ENCODE measurements at places on chromosomes 7 and 10.

GRCh38 chr10:34522546-34522945, 292.6 kb downstream of the PARD3 start:
- DNase-seq = peak; percentile 6

- DNase-seq = no peak
These were observed 136.0 kb downstream of the GALNT17 start for GRCh38 chr7:71267734-71268469.

- no peak for DNase-seq
These were observed 86.4 kb downstream of the CDK6 start for GRCh38 chr7:92749832-92750446.

DNA sequence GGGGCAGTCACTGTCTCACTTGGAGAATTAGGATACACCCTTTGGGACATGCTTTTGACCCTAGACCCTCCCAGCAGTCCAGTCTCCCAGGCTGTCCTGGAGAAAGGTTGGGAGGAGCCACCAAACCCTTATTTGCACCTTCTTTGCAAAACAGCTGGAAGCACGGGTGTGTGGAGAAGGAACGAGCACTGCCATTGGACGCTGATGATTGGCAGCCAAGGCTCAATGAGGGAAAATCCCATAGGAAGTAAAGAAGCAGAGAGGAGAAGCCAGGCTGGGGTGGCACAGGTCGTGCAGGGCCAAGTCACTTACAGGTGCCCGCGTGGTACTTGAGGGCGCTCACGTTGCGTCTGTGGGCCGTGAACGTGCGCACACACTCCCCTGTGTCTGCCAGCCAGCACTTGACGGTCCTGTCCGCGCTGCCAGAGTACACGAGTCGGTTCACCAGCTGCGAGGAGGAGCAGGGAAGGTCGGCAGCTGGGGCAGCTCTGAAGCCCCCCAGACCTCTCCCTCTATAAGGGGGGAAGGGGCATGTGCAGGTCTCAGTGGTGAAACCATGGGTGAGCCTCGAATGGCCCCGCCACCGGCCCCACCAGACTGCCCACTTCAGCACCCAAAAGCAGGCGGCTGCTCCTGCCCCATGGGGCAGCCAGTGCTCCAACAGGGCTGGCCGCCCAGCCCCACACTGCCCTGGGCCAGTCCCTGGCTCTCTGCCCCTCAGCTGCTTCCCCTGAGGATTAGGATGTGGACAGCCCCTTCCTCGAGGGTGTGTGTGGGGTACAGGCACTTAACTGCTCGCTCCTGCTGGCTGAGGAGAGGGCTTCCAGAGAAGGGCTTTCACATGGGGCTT, 24.8 kb downstream of the WDR86 start:
- DNase-seq = peak; percentile 6

- no peak for DNase-seq
These were observed 134.4 kb upstream of the AGK start for GRCh38 chr7:141416650-141417270.

DNA sequence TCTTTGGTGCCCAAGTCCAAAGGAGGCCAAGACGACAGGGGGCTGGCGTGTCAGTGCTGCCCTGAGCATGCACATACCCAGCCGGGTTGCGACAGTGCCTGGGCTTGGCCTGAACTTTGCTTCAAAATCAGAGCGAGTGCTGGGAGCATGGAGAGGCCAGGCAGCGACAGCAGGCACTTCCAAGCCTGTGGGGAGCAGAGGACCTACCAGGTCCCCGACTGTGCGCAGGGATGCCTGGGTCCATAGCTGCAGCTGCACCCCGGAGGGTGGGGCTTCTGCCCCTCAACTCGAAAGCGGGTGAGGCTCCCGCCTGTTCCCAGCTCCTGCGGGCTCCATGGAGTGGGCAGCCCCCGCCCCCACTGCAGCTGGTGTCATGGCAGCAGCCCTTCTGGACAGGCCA, 79.1 kb downstream of the HDAC9 start:
- DNase-seq = no peak

DNA sequence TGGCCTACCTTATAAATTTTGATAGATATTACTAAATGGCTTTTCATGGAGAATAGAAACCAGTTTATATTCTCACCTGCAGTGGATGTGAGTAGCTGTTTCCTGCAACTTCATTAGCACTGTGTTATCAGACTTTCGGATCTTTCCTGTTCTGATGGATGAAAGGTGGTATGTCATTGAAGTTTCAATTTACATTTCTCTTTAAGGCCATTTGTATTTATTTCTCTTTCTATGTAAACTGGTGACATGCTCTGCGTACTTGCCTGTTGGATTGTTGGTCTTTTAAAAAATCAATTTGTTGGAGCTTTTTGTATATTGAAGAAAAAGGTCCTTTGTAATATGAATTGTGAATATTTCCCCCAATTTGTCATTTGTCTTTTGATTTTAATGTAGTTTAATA, 95.8 kb upstream of the STRIP2 start:
- DNase-seq = no peak

- DNase-seq = no peak
These were observed 145.7 kb downstream of the PAXIP1 start for GRCh38 chr7:154857240-154857639.

GRCh38 chr10:69974551-69975155, 78.0 kb upstream of the MACROH2A2 start:
- DNase-seq = peak; percentile 76

GRCh38 chr10:42637142-42637541, 1.2 kb downstream of the ZNF33B start:
- no peak for DNase-seq

- no peak for DNase-seq
These were observed 38.7 kb upstream of the NRBF2 start for GRCh38 chr10:63094405-63094804.

GRCh38 chr10:36110097-36110496, 468.0 kb upstream of the FZD8 start:
- no peak for DNase-seq

GRCh38 chr10:14477408-14477710, 146.6 kb upstream of the FRMD4A start:
- DNase-seq = no peak

GRCh38 chr7:132654150-132654549, 77.9 kb upstream of the PLXNA4 start:
- no peak for DNase-seq

DNA sequence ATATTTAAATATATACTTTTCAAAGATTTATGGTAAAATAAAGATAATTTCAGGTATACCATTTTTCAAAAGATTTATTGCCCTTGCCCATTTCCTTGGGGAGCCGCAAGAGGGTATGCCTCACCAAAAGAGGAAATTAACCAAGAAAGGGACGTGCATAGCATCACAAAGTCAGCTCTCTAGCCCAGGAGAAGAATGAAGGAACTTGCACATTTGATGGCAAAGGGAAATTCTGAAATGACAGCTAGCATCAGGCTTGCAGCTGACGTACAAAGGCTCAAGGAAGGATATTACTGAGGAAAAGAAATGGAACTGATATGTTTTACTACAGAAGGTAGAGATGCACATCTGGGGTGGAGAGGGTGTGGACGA, 93.6 kb upstream of the RSU1 start:
- DNase-seq = no peak

DNA sequence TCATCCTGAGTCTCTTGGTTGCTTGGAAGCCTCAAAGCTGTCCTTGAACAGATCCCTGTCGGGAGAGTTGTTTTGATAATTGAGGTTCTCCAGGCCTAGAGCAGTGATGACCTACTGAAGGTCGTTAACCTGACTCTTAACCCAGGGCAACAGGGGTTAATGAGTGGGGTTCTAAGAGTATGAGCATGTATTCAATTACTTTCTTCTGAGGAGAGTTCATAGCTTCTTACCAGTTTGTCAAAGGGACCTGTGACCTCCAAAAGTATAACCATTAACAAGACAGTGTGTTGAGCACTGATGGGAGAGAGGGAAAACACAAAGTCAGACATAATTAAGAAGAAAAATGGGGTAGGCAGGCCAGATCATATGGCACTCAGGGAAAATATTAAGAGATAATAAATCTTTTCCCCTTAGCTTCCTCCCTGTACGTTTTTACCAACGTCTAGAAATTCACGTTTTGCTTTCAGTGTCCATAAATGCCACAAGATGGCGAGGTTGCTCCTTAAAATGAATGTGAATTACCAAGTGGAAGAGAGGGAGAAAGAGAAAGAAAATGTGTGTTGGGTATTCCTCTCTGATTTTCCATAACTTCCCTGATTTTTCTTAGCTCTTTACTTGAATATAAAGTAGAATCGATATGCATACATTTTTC, 97.6 kb downstream of the SUGCT start:
- peak; percentile 20 for DNase-seq

DNA sequence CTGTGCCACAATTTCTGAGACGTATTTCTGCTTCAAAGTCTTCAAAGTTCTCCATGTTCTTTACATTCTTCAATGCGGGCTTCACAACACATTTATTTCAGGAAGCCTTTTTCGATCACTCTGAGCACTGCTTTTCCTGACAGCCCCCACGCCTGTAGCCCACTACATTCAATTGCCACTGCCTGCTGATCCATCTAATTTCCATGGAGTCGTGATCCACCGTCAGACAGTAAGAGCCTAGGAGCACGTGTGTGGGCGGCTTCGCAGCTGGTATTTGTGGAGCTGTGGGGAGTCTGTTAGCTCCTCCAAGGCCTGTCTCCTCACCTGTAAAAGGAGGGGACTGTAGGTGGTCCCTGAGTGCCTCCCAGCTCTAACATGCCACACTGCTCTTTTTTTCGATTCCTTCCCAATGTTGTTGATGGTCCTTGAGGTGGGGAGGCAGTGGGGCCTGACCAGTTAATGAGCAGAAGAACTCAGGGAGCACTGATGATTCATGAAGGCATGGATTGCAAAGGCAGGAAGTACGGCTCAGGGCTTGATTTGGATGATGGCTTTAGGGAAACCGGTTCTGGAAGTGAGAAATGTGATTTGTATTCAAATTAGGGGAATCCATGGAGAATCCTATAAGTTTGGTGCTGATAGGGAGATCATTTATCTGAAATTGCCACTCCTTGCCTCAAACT, 401.1 kb upstream of the PODXL start:
- DNase-seq = no peak

- no peak for DNase-seq
These were observed 10.8 kb downstream of the NKX6-2 start for GRCh38 chr10:132774902-132775863.

DNA sequence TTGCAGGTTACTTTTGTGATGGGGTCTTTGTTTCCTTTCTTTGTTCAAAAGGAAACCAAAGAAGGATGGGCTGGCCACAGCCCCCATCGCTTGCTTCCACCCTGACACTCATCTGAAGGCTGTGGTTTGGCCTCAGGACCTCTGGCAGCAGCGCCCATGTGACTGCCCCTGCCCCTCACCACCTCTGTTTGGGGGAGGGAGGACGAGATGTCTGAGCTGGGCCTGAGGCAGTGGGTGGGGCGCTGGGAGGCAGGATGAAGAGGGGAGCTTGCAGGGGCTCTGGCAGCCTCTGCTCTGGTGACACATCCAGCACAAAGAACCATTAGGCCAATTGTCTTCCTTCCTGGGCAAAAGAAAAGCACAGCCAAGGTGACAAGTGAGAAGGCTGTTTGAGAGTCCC, 15.9 kb upstream of the CHST15 start:
- DNase-seq = no peak

- DNase-seq = peak; percentile 8
These were observed 206.2 kb downstream of the VTI1A start for GRCh38 chr10:112653215-112653614.

GRCh38 chr7:142012825-142013511, 17.3 kb downstream of the MGAM start:
- DNase-seq = peak; percentile 7

DNA sequence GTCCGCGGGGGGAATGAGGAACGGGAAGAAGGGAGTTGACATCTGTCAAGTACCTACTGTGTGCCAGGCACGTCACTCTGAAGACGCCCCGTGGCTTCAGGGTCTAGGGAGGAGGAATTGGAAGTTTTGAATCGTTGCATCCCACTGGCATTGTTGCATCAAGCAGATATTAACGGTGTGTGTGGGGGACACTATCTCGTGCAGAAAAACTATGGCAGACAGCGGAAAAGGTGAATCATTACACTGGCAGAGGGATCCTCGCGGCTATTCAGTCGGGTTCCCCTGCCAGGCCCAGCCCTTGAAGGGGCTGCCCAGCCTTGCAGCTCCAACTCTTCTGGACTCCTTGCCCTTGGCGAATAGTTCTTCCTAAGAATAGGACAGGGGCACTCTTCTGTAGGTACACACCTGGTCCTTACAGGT, 1.0 kb upstream of the KIAA1549 start:
- DNase-seq = no peak

DNA sequence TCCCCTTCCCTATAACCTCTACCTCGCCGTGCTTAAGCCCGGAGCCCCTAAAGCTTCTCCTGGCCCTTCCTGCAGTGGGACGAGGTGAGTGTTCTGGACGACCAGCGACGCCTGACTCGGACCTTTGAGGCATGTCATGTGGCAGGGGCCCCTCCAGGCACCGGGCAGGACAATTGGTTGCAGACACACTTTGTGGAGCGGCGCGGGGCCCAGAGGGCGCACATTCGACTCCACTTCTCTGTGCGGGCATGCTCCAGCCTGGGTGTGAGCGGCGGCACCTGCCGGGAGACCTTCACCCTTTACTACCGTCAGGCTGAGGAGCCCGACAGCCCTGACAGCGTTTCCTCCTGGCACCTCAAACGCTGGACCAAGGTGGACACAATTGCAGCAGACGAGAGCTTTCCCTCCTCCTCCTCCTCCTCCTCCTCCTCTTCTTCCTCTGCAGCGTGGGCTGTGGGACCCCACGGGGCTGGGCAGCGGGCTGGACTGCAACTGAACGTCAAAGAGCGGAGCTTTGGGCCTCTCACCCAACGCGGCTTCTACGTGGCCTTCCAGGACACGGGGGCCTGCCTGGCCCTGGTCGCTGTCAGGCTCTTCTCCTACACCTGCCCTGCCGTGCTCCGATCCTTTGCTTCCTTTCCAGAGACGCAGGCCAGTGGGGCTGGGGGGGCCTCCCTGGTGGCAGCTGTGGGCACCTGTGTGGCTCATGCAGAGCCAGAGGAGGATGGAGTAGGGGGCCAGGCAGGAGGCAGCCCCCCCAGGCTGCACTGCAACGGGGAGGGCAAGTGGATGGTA, 9.2 kb downstream of the EPHB6 start:
- no peak for DNase-seq

- DNase-seq = no peak
These were observed 10.0 kb upstream of the INPP5F start for GRCh38 chr10:119715628-119716505.

GRCh38 chr7:70093205-70093904, 495.1 kb downstream of the AUTS2 start:
- peak; percentile 19 for DNase-seq

DNA sequence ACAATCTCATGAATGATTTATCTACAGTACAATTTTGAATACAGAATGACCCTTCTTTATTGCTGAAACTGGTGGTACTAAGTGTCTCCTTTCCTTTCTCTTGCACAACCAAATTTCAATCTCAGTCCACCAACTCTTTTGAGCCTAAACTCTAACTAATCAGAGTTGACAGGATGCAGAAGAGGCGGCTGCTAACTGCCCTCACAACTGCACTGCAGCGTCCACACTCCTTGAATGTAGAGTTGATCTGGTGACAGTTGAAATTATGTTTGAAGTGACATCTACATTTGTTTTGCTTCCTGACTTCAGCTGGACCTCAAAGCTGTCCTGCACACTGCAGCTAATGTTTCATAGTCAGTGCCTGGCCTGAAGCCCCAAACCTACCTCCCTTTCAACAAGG, 139.6 kb downstream of the ZMYND11 start:
- DNase-seq = no peak

Data from WERI-Rb-1 (cell line).